ENCODE measurements at places on chromosomes 12 and 14. TPM values are rescaled to one million over a fixed set of nuclear protein-coding genes. Genes with fewer than 3 reads are reported as not detected.

DNA sequence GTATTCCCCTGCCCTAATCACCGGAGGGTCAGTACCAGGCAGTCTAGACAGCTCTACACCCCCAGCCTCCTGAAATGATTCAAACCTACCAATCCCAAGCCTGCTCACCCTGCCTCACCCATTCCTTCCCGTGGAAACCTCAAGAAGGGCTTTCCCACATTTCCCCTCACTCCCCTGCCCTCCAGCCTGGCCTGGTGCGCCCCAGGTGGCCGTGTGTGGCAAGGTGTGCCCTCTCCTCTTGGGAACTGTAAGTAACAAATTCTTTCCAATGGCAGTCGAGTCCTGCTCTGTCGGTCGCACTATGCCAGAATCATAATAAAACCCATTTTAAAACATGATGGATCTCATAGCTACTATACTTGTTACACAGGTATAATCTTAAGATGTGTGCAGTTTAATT, 13.9 kb upstream of the DEGS2 start:
- DNase-seq: no peak

- no peak for DNase-seq
Observed at GRCh38 chr12:130398100-130398848, 60.6 kb downstream of the PIWIL1 start.

The DPF3 gene
- 13.4 TPM for polyA plus RNA-seq

The TAS2R8 gene
- 0.20 TPM for polyA plus RNA-seq

DNA sequence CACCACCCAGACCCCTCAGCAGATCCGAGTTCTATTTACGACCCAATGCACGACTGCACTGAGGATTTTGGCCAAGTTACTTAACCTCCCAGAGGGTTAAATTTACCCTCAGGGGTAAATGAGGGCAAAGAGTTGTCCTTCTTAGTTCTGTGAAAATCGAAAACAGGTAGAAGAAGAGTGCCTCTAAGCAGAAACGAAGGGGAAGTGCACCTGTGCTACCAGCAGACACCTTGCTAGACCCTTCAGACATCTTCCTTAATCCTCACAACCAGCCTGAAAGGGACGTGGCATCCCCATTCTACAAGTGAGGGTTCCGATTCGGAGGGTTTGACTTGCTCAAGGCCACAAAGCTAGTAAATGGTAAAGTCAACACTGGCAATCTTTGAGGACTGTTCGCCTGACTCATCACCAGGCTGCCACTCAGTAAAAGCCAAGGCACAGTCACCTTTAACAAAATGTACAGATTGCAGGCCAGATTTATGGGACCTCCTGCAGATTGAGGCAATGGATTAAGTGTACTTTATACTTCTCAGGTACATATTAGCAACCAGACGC, 1.6 kb downstream of the GSG1 start:
- peak; percentile 77 for DNase-seq

The KCNMB4 gene
- polyA plus RNA-seq: 0.82 TPM

The PPP1R36 gene
- not detected for polyA plus RNA-seq

The LAG3 gene
- not detected for polyA plus RNA-seq

The KLHL28 gene
- 8.9 TPM for polyA plus RNA-seq

The LTBP2 gene
- polyA plus RNA-seq: 0.52 TPM

DNA sequence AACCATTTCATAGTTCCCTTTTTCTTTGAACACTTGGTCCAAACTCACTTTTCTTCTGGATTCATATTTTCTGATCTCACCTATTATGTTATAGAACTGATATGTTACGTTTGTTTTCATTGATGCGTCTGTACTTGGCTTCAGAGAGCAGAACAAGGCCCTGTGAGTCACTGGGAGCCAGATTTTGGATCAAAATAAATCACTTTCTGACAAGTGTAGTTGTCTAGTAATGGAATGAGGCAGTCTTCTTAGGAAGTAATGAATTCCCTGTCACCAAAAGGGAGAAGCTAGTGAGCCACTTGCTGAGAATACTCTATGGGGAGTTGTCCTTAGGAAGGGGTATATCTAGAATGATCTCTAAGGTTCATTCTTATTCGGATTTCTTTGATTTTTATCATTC, 10.2 kb downstream of the BICD1 start:
- DNase-seq: no peak

The FGFR1OP2 gene
- 22.3 TPM for polyA plus RNA-seq

DNA sequence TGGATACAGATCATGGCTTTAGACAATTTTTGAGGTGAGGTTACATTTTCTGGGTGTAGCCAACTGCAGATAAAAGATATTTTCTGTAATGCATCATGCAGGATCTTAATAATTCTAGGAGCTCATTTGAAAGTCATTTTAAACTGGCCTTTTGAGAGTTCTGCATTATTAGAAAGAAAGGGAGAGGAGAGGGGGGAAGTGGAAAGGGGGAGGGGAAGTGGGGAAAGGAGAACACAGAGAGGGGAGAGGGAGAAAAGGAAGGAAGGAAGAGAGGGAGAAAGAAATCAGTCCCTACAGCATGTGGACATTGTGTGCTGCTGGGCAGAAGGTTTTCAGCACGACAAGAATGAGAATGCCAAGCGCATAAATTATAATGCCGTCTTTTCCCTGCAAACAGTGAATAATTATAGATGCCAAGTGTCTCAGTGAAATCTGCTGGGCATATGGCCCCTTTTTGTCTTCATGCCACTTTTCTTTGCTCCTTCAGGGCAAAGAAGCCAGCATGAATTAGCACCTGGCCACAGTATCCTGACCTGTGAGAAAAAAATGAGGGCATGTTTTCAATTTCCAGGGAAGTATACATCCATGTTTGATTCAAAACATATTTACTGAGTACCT, 22.7 kb upstream of the PPP2R5C start:
- no peak for DNase-seq

DNA sequence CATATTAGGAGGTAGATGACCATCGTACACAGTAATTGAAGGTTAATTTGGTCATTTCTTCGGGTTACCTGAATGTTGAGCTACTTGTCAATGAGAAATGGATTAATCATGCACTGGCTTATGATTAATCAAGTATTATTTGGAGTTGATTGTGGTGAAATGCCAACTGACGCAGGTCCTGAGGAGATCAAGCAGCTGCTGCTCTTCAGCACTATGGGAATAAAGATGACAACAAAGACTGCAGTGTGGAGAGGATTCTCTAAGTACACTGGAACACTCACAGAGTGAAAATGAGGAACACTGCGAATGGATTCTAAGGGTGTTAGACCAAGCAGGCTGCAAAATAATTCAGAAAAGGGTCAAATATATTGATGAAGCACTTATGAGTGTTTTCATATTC, 202.8 kb upstream of the DIO2 start:
- no peak for DNase-seq

The MDGA2 gene
- polyA plus RNA-seq: not detected

The PRR4 gene
- polyA plus RNA-seq: 1.8 TPM

GRCh38 chr14:23009483-23009938, 432 bp downstream of the C14orf93 start:
- no peak for DNase-seq

The SPRYD3 gene
- polyA plus RNA-seq: 16.3 TPM

The NKX2-8 gene
- polyA plus RNA-seq: not detected

DNA sequence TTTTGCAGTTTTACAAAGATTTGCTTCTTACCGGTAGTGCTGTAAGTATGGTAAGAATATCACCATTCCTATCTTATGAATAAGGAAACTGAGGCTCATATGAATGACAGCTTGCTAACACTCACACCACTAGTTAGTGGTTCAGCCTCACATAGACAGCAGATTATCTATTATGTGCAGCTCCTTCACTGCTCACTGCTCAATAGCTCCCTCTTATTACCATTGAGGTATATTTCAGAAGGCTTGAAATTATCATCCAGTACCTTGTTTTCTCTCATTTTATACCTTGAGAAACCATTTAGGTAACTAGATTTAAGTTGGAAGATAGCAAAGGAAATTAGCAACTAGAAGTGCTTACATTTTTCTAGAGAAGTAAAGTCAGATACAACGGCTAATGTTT, 15.5 kb downstream of the RIC8B start:
- no peak for DNase-seq

The TUNAR gene
- polyA plus RNA-seq: 1.2 TPM

The TIMM9 gene
- polyA plus RNA-seq: 47.0 TPM

The CCDC196 gene
- polyA plus RNA-seq: not detected

GRCh38 chr12:46559311-46559710, 186.7 kb upstream of the SLC38A2 start:
- DNase-seq: no peak

GRCh38 chr14:104443391-104444158, 136.0 kb upstream of the C14orf180 start:
- no peak for DNase-seq

- no peak for DNase-seq
Observed at GRCh38 chr12:131962069-131962468, 12.3 kb downstream of the EP400 start.

The CEBPE gene
- polyA plus RNA-seq: 0.45 TPM

The ANG gene
- 2.0 TPM for polyA plus RNA-seq

DNA sequence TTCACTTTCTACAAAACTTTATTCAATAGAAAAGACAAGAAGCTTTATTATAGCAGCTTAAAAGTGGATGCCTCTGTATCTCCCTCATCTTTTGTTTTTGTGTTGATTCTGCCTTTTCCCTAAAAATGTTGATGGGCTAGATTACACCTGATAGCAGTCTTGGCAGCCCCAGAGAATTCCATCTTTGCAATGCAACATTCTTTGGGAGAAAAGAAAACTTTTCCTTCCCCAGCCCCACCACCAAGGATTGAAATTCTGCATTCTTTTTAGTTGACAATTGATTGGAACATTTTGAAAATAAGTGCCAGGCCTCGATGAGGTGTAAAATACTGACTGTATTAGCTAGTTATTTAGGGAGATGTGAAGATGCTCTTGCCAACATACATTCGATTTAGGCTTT, 306.8 kb upstream of the G2E3 start:
- DNase-seq: no peak

DNA sequence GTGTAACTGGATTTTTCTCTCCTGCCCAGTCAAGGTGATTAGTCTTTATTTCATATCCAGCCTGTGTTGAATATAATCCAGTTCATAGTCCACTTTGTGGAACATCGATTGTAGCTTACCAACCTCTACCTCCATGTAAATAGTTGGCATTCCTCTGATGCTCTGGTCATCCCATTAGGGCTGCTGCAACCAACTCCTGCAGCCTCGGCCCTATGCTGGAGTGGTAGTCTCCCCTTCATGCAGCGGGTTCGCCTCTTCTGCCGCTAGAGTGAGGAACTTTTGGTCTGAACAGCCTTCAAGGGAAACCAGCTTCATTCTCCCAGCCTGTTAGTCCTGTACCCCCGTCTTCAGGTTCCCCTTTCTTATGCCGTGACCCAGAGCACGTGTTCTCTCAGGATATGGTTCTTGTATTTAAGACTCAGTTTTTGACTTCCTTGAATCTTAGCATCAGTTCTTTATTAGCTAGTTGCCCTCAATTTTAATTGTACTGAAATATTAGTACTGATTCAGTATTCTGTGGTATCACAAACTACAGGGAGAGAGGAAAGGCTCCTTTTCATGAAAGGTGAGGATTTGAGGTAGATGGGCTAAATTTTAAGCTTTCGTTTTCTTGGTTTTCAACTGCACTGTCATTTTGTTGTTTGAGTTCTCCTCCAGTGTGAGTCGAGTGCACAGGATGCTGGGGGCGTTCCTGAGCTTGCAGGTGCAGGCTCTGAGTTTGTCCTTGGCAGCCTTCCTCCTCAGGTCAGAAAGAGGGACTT, 33.2 kb downstream of the ZNF664 start:
- peak; percentile 68 for DNase-seq

Data from B cell (primary cell).